ENCODE measurements at places on chromosomes 4 and X.
A peak's percentile ranks its signal among the peaks of the same experiment; 100 is the strongest.

DNA sequence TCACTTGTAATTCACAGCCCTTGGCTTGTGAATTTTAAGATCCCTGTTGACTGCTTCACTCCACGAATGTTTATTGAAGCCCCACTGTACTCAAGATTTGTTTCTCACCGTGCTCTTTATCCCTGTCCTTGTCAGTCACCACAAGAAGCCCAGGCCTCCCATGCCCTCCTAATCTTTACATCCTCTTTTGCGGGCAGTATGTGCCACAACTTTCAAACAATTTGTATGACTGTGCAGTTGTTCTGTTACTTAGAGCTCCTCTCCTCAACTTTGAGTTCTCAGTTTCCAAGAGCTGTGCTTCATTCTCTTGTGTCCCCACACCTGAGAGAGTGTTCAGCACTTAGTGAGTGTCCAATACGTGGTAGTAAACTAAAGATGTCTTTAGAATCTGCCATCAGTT, 467.7 kb downstream of the NKX6-1 start:
- DNase-seq = no peak

DNA sequence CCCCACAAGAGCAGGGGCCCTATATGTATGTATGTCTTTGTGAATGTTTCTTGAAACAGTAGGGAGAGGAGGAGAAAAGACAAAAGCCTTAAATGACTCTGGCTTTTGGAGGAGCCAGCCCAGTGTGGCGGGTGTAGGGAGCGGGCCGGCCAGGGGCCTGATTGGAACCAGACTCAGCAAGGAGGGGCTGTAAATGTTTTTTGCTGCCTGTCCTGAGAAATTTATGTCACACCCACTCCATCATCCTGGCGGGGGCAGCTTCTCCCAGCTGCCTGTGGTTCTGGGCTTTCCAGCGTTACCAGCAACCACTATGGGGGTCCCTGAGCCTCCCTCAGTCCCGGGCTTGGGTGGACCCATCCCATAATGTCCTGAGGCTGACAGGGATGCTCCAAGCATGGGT, 130.8 kb downstream of the PJA1 start:
- no peak for DNase-seq

DNA sequence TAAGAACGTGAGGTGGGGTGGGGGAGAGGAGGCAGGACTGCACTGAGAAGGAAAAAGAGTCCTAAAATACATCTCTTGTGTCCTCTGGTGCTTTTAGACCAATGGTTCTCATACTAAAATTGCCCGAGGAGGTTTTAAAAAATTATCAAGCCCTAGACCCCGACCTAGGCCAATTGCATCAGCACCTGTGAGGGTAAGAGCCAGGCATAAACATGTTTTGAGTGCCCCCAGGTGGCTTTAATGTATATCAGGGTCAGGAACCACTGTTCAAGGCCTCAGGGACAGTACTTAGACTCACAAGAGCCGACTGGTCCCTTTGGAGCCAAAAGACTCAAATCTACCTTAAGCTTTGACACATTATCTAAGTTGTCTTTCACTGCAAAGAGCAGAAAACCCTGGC, 37.5 kb upstream of the TMEM150C start:
- no peak for DNase-seq

DNA sequence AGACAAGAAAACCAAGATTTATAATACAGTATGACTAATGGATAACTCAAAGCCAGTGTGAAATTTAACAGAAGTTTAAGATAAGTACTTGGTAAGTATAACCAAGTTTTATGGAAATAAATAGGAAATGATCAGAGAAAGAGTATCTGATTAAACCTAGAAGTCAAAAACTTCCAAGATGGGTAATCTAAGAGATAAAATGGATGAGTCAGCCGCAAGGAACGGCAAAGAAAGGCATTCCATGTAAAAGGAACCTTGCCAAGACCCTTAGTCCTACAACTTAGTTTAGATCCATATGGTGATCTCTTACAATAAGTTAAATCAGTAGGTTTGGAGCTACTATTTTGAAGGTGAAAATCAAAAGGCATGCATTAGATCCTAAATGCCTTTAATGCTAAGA, 34.8 kb downstream of the LIN54 start:
- DNase-seq = no peak

GRCh38 chrX:87732133-87732532, 214.5 kb downstream of the KLHL4 start:
- no peak for DNase-seq

DNA sequence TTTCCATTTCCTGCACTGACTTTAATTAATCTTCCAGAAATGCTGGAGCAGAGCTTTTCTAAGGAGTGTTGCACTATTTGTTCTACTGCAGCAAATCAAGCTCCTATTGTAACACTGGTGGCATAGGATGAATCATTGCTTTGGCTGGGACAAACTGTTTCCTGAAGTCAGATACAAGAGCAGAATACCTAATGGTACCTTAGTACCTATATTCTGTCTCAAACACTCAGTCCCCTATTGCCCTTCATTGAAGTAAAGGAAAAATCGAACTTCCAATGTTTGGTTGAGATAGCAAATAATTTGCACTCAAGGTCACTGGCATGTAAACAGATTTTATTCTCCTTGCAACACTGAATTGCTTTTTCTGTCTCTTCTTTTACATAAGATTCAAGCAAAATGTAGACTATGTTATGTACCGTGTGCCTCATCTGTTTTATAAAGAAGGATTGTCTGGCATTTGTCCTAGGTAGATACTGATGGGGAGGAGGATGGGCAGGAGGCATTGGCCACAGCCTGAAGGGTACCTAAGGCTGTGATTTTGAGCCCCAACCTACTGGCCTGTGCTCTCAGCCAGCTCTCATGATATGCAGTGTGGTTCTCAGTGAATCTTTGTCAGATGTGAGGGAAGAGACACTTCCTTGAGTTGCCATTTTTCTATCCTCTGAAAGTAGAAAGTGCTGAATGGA, 141.6 kb downstream of the AASDH start:
- DNase-seq = no peak

- no peak for DNase-seq
Measured at GRCh38 chr4:138090150-138090917, 151.8 kb downstream of the SLC7A11 start.

DNA sequence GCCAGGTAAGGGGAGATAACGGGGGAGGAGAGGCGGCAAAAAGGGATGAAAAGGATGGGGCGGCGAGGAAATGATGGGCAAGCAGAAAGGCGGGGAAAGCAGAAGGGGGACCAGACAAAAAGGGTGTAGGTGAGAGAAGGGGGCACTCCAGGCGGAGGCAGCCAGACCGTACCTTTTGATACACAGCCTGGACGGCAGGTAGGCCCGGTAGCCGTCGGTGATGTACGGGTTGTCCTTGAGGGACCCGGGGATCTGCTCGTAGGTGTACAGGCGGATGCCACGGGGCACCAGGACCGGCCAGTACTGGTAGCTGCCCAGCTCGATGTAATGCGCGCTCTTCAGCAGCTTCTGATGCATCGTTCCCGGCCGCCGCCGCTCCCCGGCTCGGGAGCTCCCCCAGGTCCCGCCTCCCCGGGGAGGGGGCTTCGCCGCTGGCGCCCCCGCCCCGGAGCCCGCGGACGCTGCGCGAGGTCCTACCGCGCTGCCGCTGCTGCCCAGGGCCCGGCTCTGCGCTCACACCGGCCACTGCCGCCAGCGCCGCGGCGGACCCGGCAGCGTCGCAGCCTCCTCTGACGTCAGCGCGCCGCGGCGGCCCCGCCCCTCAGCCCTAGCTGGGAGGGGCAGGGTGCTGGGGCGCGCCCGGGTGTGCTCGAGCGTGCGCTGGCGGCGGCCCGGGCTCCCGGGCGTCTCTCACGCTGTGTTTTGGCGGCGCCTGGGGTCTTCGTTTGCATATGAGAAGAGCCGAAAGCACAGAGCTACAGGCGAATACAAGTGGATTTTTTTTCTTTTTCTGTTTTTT, at the start of gene PAQR3:
TSS of gene PAQR3 (minus strand) at position 571 of the 799 bp plus-strand sequence. CDS start at position 357, 214 bp downstream.
- peak; percentile 85 for DNase-seq

DNA sequence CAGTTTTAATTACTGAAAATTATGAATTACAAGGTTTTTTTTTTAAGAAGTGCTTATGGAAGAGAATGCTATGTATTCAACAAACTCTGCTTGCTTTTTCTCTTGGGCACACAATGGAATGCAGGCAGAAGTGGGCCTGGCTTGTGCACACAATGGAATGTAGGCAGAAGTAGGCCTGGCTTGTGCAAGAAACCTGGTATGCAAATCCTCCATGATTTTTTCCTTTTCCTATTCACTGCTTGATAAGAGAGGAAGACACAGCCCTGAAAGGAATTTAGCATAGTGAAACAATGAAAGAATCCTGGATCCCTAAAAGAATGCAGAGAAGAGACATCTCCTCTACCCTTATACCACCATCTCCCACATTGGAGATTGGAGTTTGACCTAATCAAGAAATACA, 138.4 kb downstream of the COL25A1 start:
- DNase-seq = no peak

DNA sequence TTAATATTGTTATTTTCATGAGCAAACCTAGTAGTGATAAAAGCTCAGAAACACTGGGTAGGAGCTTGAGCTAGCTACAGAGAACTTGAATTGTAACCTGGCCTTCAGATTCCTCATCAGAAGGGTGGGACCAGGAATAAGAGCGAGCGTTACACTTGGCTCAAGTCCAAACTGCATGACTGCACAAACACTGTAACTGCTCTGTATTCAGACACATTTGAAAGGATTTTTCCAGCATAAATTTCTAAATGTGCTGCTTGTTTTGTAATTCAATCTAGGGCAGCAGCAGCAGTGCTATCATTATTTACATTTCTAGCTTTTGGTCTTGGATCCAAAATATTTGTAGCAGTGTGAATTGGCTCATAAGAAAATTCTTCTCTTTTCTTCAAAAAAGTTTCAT, 133.0 kb upstream of the TMLHE start:
- no peak for DNase-seq

GRCh38 chr4:70749313-70749712, 27.5 kb downstream of the RUFY3 start:
- no peak for DNase-seq

DNA sequence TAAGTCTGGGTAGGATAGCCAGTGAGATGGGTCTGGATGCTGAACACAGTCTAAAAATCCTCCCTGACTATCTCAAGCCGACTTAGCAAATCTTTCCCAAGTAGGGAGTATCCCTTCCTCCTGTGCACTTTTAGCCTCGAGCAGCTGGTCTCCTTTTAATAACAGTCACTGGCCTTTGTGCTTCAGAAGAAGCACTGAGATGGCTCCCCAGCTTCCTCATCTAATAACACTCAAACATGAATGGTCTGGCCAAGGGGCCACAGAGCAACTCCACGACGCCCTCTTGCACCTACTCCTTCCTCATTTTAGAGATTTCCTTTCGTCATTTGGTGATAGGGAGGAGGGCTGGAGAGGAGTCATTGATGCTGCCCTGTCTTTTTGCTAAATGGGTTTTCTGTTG, 78.8 kb upstream of the TMEM150C start:
- no peak for DNase-seq

DNA sequence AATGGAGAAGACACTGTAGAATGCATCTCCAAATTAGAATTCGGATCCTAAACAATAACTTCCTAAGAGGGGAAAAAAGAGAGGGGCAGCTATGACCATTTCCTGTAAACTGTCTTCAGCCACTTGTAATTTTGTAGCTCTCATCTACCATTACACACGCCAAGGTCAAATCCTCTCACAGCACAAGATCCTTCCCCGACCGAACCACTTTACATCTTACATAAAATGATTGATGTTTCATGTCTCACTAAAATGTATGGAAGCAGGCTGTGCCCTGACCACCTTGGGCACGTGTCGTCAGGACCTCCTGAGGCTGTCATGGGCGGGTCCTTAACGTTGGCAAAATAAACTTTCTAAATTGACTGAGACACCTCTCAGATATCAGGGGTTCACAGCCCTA, 24.1 kb upstream of the PBDC1 start:
- DNase-seq = no peak

GRCh38 chr4:30518211-30518610, 202.0 kb upstream of the PCDH7 start:
- DNase-seq = no peak

GRCh38 chrX:129818123-129818522, 25.6 kb downstream of the ZDHHC9 start:
- no peak for DNase-seq

- no peak for DNase-seq
Measured at GRCh38 chr4:13966231-13967195, 339.0 kb upstream of the BOD1L1 start.

DNA sequence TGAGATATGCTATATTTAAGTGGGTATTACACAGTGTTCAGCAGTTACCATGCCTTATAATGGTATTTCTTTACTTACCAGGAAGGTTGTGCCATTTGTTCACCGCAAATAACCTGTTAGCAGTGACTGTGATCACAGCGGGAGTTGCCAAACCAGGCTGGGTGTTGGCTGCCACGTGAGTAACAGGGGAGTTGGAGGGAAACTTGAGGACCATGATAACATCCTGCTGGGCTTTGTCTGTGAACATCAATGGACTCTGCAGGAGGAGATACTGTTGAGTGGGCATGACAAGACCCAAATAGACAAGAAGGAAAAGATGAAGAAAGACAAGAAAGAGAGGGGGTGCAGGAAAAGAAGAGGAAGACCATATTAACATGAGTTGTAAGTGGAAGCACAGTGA, 242.9 kb downstream of the DCLK2 start:
- DNase-seq = no peak

- DNase-seq = no peak
Measured at GRCh38 chr4:152089584-152089983, 328.8 kb upstream of the GATB start.

DNA sequence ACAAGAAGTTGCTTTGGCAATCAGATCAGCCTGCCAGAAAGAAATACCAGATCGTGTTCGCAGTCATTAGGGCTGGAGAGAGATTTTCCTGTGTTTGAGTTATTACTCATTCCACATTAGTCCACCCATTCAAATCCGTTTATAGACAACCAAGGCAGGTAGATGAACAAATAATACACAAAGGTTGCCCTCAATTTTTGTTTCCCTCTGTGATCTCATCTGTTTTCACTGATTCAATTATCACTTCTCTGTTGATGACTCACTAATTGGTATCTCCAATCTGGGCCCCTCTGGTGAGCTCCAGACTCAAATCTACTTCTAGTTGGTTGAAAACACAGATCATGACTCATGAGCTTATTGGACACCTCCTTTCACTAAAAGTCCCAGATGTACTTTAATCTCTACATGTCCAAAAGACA, 54.5 kb downstream of the CHM start:
- DNase-seq = no peak

DNA sequence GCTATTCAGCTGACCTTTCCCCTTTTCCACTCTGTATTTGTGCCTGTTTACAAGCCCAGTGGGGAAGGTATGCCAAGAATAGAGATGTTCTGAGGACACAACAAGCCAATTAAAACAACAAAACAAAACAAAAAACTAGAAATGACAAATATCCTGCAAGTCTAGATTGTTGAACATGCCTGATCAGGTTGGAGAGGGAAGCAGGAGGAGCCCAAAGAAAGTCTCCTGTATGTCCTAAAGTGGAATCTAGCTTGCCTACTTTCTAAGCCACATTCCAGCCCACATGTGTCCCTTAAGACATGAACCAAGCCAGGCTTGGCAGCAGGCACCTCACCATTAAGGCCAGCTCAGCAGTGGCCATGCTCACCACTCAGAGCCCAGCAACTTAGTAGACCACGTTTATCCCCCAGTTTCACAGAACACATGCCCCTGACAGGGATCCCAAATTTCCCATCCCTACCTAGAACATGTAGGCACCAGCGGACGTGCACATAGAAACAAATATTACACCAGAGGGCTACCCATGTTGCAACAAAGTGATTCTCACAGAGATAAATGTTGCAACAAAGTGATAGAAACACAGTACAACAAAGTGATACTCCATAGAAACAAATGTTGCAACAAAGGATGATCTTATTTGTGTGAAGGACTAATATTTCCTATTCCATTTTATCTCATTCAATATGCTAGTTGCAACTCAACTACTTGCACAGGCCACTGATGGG, 48.3 kb downstream of the CD99L2 start:
- DNase-seq = no peak

GRCh38 chr4:21664355-21664754, 284.2 kb downstream of the KCNIP4 start:
- no peak for DNase-seq
